Neural crest cell (in vitro differentiated cells): ENCODE measurements at places on chromosomes 11 and 22. TPM values are rescaled to one million over a fixed set of nuclear protein-coding genes. Genes with fewer than 3 reads are reported as not detected.

DNA sequence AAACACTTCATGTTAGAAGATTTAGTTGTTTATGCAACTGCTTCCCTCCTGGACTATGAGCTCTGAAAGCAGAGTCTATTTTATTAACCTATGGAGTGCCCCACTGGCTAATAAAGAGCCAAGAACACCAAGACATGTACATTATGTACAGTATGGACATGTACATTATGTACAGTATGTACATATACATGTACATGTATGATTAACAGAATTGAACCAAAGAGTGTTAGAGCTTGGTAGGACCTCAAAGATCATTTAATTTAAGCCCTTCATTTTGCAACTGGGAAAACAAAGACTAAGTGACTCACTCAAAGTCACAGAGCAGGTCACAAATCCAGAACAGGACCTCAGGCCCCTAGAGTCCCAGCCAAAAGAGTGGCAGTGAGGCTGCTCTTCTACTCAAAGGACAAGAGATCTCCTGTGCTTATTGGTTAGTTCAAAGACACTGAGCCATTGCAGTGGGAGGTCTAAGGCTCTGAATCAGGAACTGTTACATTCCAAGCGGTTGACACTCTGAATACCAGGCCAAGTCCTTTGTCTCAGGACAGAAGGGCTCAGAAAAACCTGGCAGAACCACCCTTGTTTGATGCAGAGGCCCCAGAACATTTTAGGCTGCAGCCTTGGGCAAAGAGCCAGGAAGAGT lies 103.8 kb downstream of the FAM168A start:
- no peak for DNase-seq
- no peak overlapping the region for H3K4me3 ChIP-seq
- peak overlapping the region; percentile 29 for H3K27ac ChIP-seq
- H3K27me3 ChIP-seq, result no peaks in the 10 kb centered on the region
- peaks cover 25% of the 10 kb centered on the region for H3K36me3 ChIP-seq

DNA sequence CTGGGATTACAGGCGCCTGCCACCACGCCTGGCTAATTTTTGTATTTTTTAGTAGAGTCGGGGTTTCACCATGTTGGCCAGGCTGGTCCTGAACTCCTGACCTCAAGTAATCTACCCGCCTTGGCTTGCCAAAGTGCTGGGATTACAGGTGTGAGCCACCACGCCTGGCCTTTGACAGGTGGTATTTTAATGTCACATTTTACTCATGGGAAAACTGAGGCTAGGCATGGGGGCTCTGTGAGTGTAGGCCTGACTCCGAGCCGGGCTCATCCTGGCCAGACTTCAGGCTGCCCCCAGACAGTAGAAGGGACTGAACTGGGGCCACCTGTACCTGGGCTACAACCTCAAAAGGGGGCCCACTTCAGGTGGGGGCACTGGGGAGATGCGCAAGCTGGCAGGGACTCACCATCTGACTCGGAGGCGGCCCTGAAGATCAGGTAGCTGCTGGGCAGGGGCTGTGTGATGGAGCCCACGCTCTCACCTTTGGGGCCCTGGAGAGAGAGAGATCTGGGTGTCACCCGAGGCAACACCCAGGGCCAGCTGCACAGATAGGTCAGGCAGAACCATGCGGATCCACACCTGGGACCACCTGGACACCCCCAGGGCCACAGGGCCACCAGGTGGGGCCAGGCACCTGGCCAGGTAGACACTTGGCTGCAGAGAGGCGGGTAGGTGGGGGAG lies 45.8 kb downstream of the OSBPL5 start:
- DNase-seq, result no peak
- H3K27ac ChIP-seq, result no peak overlapping the region
- no peaks in the 10 kb centered on the region for H3K4me1 ChIP-seq
- H3K4me3 ChIP-seq, result no peak overlapping the region
- peaks cover 31% of the 10 kb centered on the region for H3K36me3 ChIP-seq

GRCh38 chr11:134560066-134560465 lies 148.0 kb upstream of the B3GAT1 start:
- no peak overlapping the region for H3K27ac ChIP-seq
- no peak overlapping the region for H3K4me3 ChIP-seq
- no peak for DNase-seq

DNA sequence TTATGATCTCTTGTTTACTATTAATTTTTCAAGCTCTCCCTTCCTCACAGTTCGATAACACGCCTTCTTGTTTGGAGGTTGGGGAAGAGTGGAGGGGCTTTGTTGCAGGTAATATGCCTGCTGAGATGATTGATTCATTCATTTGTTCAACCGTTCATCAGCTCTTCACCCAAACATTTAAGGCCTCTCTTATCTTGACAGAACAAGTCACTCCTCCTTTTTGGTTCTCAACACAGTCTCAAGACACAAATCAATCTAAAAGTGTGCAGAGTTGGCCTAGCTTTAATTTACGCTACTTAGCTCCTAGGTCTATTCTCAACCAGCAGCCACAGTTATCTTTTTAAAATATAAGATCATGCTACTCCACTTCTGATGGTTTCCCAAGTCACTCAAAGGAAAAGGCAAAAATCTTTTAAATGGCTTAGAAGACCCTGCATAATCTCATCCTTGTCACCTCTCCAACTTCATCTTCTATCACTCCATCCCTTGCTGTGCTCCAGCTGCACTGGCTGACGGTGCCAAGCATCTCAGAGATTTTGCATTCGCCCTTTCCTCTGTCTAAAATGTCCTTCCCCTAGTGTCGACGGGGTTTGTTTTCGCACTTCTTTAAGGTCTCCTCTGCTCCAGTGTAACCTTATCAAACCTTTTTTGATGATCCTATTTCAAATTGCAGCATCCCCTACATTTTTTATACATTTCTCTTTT lies 60.3 kb downstream of the AMBRA1 start:
- H3K4me3 ChIP-seq, result no peak overlapping the region
- H3K36me3 ChIP-seq, result no peaks in the 10 kb centered on the region
- H3K4me1 ChIP-seq, result peaks cover 21% of the 10 kb centered on the region
- DNase-seq, result no peak
- H3K27me3 ChIP-seq, result no peaks in the 10 kb centered on the region

DNA sequence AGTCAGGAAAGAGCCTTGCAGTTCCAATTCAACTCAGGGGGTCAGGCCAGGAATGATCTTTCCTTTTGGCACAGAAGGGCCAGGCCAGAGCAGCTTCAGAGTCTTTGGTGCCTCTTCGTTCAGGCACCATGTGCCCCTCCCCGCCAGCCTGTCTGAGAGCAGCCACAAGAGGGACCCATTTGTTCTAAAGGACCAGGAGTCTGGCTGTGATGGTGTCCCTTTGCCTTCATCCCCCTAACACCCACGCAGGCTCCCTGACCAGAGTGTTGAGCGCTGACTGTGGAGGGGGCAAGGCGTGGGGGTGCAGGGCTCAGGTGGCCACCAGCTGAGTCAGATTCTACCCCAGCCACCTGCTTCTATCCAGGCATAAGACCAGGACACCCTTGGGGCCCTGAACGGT lies 156.4 kb downstream of the TTC17 start:
- no peak overlapping the region for H3K27ac ChIP-seq
- peak; percentile 25 for DNase-seq
- no peaks in the 10 kb centered on the region for H3K27me3 ChIP-seq
- peaks cover 47% of the 10 kb centered on the region for H3K4me1 ChIP-seq

DNA sequence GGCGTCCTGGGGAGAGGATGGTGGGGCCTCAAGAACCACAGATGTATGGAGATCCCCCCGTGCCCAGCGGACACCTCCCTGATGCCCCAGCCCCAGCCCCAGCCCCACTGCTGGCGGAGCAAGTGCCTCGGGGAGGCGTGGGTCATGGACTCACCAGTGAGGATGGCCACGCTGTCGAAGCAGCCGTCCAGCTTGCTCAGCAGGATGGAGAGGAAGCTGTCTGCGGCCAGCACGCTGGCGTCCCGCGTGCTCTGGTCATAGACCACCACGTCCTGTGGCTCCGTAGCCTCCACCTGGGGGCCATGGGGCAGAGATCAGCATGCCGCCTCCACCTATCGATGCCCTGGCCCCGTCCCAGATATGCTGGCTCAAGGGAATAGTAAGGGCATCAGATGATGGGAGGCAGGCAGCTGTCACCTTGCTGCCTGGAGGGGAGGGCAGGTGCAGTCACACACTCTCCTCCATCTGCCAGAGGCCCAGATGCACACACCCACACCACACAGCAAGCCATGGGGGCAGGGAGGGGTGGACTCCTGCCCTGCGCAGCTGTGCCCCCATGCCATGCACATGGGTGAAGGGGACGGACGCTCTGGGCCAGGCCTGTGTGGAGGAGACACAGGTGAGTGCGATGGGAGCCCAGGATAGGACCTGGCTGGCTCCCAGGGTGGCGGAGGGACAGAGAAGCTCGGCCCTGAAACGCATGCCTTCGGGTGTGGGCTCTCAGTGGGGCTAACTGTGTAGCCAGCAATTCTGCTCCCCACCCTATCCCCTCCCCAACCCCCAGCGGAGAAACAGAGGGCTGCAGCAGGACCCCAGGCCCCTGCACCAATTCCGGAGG lies 8.2 kb downstream of the DUSP8 start:
- H3K4me3 ChIP-seq, result no peak overlapping the region
- H3K27ac ChIP-seq, result no peak overlapping the region
- DNase-seq, result no peak
- H3K27me3 ChIP-seq, result peaks cover 6% of the 10 kb centered on the region
- no peaks in the 10 kb centered on the region for H3K4me1 ChIP-seq
- no peaks in the 10 kb centered on the region for H3K36me3 ChIP-seq

- no peak for DNase-seq
- no peaks in the 10 kb centered on the region for H3K36me3 ChIP-seq
- H3K4me1 ChIP-seq, result no peaks in the 10 kb centered on the region
- no peak overlapping the region for H3K4me3 ChIP-seq
- peak overlapping the region; percentile 8 for H3K27ac ChIP-seq
Measured at GRCh38 chr11:11446967-11447366, 93.9 kb upstream of the CSNK2A3 start.

DNA sequence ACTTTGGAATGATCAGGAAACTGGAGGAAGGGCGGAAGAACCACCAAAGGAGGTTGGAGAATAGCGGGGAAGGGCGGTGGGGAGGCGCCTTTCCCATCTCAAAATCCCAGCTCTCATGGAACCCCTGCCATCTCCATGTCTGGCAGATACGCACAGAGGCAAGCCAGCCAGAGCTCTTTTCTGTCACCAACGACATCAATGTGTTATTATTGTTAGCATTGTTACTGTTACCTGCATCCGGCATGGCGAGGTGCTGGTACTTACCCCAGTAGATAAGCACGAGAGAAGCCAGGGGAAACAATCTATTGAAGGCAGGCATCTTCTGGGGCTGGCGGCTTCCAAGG lies 969 bp downstream of the SCN3B start:
- peak overlapping the region; percentile 86 for H3K4me3 ChIP-seq
- H3K4me1 ChIP-seq, result peaks cover 15% of the 10 kb centered on the region
- no peak for DNase-seq

GRCh38 chr22:30541961-30542810 lies 4.4 kb downstream of the SEC14L6 start:
- no peaks in the 10 kb centered on the region for H3K36me3 ChIP-seq
- H3K4me3 ChIP-seq, result peak overlapping the region; percentile 78
- peaks cover 10% of the 10 kb centered on the region for H3K4me1 ChIP-seq
- H3K27ac ChIP-seq, result peak overlapping the region; percentile 67
- no peaks in the 10 kb centered on the region for H3K27me3 ChIP-seq

- H3K27me3 ChIP-seq, result peaks cover 51% of the 10 kb centered on the region
- peak overlapping the region; percentile 57 for H3K4me3 ChIP-seq
Measured at GRCh38 chr11:64694821-64695365, 28.1 kb downstream of the NRXN2 start.

GRCh38 chr22:29914165-29914564 lies 31.2 kb downstream of the MTMR3 start:
- no peak for DNase-seq
- H3K27ac ChIP-seq, result no peak overlapping the region
- no peaks in the 10 kb centered on the region for H3K27me3 ChIP-seq
- H3K4me1 ChIP-seq, result peaks cover 26% of the 10 kb centered on the region

OTOG gene
- total RNA-seq, result not detected in 2 replicates

SPDYC gene
- not detected in 2 replicates for total RNA-seq

BCO2 gene
- total RNA-seq, result 1.0 and 1.5 TPM in 2 replicates

C11orf86 gene
- not detected in 2 replicates for total RNA-seq
